ENCODE measurements at places on chromosomes 16 and 17.

DNA sequence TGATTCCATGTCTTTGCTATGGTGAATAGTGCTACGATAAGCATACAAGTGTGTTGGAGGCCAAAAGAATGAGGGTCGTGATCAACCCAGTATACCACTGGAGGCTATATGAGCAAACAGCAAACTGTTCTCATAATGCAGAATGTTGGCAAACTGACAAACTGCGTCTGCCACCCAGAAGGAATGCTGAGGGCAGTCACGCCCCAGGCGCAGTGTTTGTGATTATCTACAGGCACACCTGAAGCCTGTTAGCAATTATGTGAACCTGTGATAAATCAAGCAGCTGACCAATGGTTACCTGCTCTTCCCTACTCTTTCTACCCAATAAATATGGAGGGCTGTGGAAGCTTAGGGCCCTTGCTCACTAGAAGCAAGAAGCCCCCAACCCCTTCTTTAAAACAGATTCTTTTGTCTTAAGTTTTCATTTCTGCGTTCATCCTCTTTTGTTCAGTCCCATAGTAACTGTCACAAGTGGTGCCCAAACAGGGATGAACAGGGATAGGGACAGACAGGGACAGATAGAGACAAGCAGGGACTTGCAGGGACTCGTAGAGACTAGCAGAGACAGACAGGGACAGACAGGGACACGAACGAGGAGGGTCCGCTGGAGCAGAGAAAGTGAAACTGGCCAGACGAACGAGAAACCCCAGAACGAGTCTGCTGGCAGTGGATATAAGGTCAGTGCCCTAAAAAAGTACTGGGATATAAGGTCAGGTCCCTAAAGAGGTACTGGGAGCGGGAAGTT is 25.1 kb downstream of the CD300LG start:
- no peak for DNase-seq

GRCh38 chr17:45906927-45907622 is 12.7 kb downstream of the MAPT start:
- peak; percentile 2 for DNase-seq

- no peak for DNase-seq
These were observed 189.0 kb upstream of the GOT2 start for GRCh38 chr16:58923094-58923493.

- no peak for DNase-seq
These were observed 11.7 kb upstream of the MNT start for GRCh38 chr17:2412561-2413021.

- DNase-seq: no peak
These were observed 78.8 kb downstream of the WIPI1 start for GRCh38 chr17:68378268-68379176.

DNA sequence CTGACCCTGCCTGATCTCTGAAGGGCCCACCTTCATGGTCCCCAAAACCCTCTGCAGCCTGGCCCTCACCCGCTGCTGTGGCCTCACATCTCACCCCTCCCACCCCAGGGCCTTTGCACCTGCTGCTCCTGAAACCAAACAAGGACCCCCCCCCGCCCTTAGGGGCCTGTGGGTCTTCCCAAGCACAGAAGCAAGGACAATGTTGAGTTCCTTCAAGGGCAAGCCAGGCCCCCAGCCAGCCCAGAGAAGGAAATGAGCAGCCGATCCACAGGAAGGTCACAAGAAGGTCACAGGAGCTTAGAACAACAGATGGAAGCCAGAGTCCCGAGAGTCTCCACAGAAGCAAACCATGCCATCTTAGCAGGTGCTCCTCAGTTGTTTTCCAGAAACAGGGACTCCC is 493 bp upstream of the PDE6G start:
- no peak for DNase-seq

- no peak for DNase-seq
These were observed 186.4 kb upstream of the CHMP6 start for GRCh38 chr17:80805032-80805751.

- DNase-seq: peak; percentile 13
These were observed 9.9 kb downstream of the TBX2 start for GRCh38 chr17:61409301-61410112.

DNA sequence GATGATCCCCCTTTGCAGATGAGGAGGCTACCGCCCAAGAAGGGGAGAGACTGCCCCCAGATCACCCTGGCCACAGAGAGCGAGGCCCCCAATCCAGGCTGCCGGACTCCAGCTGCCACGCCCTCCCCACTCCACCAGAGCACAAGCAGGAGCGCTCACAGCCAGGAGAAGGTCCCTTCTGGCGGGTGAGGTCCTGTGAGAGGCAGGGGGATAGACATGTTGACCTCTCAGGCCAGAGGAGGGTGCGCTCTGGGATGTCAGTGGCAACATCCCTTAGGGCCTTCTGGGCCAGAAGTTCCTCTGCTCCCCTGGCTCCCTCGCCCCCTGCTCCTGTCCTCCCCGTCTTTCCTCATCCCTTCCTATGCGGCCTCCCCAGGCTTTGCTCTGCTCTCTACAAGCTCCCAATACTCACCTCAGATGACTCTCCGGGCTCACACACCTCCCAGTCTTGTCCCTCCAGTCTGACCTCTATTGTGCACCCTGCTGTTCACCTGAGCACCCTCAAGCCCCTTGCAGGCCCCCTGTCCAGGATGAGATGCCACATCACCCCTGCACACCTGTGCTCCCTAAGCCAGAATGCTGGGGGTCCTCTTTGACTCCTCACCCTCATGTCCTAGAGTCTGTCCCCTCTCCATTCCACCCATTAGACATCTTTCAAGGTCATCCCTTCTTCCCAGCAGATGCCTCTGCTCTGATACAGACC is 5.0 kb upstream of the NXPH3 start:
- no peak for DNase-seq

DNA sequence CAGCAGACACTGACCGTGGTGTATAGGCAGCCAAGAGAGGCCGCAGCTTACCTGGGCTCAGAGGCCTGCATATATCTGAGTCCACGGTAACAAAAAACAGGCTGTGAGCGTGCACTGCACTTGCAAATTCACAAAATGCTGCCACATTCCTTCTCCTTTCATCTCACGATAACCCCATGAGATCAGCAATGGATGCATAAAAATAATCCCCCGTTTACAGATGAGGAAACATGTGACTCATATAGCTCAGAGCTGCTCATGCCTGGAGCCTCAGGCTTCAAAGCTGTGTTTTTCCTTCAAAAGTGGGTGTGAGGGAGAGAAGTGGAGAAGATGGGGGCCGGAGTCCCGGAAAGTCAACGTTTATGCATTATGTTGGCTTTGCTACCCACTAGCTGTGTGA is 118.3 kb upstream of the FOXF1 start:
- DNase-seq: no peak

DNA sequence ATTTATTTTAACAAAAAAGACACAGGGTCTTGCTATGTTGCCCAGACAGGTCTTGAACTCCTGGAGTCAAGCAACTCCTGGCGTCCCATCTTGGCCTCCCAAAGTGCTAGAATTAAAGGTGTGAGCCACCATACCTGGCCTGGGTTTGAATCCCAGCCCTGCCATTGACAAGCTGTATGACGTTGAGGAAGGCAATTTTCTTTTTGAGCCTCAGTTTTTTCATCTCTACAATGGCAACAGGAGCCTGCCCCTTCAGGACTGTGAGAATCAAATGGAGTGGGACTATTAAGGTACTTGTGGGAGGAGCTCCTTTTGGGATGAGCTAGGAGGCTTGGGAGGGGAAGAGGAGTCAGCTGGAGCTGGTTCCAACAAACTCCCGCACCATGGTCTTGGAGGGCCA is 6.2 kb downstream of the RARA start:
- DNase-seq: no peak

GRCh38 chr16:54651440-54652195 is 279.0 kb upstream of the IRX5 start:
- DNase-seq: no peak

DNA sequence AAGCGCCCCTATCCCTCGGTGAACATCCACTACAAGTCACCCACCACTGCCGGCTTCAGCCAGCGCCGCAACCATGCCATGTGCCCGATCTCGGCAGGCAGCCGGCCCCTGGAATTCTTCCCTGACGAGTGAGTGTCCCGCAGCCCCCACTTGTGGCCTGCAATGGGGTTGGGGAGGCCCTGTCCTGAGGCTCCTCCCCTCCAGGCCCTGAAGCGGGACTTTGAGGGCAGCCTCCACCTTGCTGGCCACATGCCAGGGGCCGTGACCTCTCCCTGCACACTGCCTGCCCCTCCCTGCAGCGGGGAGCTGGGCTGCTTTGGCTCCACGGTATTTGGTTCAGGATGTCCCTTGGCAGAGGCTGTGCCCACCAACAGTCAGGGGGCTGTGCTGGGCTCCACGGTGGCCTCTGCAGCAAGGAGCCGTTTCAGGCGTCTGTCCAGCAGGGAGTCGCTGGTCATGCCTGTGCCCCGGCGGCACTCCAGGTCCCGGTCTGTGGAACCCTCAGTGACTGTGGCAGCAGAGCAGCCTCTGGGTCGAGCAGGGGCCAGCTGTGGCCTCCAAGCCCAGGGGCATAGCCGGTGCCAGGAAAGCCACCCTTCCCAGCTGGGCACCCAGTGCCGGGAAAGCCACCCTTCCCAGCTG is 8.3 kb downstream of the NME3 start:
- no peak for DNase-seq

- no peak for DNase-seq
These were observed 787 bp upstream of the CCL3L1 start for GRCh38 chr17:36197387-36197703.

GRCh38 chr17:63488851-63489250 is 12.0 kb downstream of the ACE start:
- no peak for DNase-seq

- DNase-seq: no peak
These were observed 59.6 kb upstream of the GCSH start for GRCh38 chr16:81155769-81156168.

All from CD4-positive, alpha-beta T cell treated with Interleukin-15 for 4 hours (primary cell).